ENCODE measurements at places on chromosomes 4 and X.

DNA sequence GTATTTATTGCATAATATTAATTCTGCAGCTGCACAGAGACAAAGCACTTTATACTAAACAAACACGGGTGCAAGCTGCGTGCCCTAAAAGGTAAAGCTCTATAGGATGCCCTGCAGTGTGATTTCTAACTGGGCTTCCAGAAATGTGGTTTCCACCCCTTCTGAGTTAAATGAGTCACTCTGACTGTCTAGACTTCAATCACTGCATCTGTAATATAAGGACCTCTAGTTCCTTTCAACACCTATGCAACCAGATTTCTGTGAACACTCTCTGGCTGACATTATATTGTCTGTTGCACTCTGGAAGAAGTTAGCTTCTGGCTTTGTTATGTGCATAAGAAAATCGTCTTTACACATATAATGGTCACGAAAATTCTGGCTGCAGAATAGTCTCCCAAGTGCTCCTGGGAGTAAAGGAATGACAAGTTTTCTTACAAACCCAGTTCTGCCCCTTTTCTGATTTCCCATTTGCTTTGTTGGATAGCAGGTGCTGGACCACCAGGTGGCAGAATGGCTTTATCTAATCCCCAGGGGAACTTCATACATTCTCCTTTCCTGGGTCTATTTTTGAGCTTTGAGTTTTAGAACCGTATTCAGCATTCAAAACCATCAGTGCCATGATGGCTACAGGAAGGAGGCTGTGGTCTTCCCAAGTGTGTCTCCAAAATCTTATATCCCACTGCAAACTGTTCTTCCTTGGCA is 842.2 kb downstream of the STIM2 start:
- peak; percentile 41 for DNase-seq

DNA sequence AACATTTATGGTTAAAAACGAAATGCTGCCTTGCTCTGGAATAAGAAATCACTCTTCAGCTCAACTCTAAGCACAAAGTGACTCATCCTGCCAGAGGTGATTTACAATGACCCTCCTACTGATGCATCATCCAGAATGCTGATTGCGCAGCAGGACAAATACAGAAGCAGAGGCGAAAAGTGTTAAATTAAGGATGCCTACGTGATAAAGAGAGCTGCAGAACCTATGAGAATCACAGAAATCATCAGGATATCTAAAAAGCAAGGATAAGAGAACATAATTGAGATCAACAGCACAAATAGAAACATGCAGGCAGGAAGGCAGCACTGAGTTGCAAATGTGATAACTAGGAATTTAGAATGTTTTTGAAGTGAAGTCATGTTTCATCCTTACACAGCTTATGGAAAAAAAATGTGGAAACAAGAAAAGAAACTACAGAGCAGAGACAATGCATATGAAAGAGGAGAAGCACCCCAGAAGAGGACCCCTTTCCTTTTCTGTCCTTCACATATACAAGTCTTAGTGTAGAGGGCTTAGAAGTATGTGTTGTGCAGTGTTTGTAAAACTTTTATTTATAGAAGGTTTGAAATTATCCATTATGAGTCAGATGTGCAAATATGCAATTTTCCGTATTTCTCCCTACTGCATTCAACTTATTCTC is 188.4 kb downstream of the SLC7A11 start:
- no peak for DNase-seq

GRCh38 chr4:159725571-159725970 is 622.7 kb downstream of the RAPGEF2 start:
- no peak for DNase-seq

DNA sequence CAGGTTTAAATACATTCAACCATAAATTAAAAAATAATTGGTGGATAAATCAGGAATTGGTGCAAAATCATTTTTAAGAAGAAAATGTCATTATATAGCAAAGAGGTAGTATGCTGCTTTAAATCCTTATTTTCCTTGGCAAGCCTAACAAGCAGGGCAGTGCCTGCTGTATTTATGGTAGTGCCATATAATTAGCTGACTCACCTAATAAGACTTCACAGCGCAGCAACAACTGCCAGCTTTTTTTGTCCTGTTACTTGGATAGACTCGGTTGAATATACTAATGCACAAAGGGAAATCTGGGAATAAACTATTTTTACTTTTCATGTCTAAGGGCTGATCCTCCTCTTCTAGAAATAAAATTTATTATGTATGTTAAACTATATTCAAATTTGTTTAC is 99.1 kb downstream of the SNCA start:
- no peak for DNase-seq

- no peak for DNase-seq
Observed at GRCh38 chr4:17807446-17807845, 3.1 kb downstream of the DCAF16 start.

DNA sequence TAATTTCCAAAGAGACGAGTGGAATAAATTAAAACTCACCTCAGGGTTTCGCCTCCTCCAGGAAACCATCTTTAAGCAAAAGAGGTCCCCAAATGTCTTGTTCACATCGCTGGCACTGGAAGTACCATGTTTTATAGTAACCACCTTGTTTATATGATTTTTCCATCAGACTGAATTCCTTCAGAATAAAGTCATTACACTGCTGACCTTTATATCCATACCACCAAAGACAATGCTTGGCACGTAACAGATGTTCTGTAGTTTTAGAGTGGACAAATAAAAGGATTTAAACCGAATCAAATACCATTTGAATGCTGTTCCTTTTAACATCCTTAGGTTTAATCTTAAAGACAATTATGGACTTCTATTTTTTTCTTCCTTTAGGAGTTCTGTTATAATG is 4.7 kb downstream of the NUDT6 start:
- no peak for DNase-seq

DNA sequence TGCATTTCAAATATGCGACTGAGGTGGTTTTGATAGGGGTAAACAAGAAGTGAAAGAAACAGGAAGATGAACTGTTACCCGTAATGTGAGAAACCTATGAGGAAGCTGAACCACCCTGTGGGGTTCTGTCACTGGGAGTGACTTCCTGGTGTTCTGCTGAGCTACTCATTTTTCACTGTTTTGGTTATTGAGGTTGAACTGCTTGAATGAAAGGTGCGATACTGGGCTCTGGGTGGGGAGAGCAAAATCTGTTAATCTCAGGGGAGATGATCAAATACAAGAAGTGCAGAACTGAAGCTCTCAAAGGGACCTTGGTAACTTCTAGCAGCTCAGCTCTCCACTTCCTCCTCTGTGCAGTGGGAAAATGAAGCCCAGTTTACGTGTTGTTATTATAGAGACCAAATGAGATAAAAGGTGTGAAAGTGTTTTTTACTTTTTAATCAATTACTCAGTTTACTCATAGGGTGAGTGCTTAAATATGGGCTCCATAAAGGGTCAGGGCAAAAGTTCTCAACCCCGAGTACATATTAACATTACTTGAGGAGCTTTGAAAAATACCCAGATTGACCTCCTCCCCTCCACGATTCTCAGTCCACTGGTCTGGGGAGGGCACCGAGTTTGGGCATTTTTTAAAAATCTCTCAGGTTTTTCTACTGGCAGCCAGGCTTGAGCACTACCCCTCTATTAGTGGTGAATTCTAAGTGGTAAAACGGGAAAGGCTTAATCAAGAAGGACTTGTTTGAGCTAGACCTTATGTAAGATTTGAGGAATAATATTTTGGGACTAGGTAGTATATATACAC is 66.7 kb downstream of the COQ2 start:
- DNase-seq, result no peak

- DNase-seq, result peak; percentile 37
Observed at GRCh38 chr4:41339812-41340809, 83.4 kb downstream of the UCHL1 start.

DNA sequence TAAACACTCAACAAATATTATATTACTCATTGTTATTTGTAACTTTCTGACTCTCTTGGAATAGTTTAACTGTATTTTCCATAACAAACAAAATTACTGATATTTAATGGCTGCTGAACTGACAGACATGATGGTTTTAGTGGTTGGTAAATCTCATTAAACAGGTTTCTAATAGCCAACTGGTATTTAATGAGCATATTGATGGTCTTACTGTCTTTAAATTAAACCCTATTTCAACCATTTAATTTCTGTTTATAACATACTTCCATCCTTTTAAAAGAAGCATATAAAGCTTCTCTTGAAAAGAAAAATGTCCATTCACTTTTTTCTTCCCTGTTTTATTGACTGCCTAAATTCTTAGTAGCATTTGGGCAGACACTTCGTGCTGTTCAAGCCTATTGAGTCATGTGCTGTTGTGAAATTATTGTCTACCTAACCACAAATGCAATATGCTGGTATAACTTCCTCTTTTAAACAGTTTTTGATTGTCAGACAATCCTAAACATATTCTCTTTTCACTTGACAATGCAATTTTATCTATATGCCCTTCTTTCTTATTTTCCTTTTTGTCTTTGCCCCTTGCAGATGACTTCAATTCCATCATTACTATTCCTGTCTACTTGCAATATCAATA is 163.9 kb upstream of the SLC7A11 start:
- DNase-seq, result no peak

Measured in NCI-H774 (cell line).